ENCODE measurements at places on chromosomes 13 and 19.

DNA sequence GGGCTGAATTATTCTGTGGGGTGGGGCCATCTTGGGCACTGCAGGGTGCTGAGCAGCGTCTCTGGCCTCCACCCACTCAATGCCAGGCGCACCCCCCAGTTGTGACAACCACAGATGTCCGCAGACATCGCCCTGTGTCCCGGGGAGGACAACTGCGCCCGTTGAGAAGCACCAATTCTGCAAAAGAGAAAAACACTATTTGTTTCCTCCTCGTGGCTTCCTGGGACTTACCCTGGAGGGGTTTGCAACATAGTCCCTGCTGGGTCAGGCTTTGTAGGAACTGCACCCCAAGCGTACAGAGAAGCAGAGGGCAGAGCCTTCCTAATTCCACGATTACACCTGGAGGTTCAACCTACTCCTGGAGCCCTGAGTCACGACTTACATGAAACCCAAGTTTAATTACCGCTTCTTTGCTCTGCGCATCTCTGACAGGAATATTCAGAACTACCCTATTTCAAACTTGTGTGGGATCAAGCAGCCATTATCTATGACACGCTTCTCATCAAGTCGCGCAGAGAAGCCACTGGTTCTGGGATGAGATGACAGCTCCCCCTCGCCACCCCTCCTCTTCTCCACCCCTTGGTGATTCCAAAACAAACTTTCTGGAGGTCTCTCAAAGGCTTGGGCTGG, 11.1 kb upstream of the SLC39A3 start:
- no peak for DNase-seq

- DNase-seq = no peak
These were observed 18.4 kb upstream of the MYADM start for GRCh38 chr19:53849237-53849676.

DNA sequence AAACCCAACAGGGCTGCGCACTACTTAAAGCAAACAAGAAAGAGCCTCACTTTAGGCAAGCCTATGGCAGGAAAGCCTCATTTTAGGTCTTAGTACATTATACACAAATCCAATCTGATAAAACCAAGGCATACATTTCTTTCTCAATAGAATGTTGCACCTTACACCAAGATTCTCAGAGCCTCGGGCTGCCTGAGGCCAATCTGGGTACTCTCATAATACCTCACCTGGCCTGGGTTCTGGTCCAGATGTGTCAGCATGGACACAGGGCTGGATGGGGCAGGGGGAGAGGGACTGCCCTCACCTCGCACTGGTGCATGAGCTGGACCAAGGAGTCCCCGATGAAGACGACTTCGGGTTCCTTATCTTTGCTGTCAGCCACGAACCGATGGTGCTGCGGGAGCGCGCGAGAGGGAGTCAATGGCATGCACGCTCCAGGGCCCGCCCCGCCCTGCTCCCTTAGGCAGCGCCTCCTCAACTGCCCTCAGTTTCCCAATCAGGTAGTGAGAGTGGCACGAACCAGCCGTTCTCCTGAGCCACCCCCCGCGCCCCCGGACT, at the start of gene PRR19:
Gene PRR19, plus strand, starts transcription at position 487 of the 558 bp plus-strand sequence. CDS start 7,453 bp downstream, outside the sequence.
- DNase-seq = peak; percentile 1

GRCh38 chr13:30877335-30877734, 28.7 kb upstream of the MEDAG start:
- DNase-seq = no peak

- peak; percentile 90 for DNase-seq
These were observed 4.8 kb downstream of the PPP6R1 start for GRCh38 chr19:55253842-55254624.

- DNase-seq = no peak
These were observed at the start of gene ZNF560 for GRCh38 chr19:9498183-9498902. Gene ZNF560 (minus strand): TSS chr19:9498616. CDS start chr19:9475313, 23,303 bp downstream.

DNA sequence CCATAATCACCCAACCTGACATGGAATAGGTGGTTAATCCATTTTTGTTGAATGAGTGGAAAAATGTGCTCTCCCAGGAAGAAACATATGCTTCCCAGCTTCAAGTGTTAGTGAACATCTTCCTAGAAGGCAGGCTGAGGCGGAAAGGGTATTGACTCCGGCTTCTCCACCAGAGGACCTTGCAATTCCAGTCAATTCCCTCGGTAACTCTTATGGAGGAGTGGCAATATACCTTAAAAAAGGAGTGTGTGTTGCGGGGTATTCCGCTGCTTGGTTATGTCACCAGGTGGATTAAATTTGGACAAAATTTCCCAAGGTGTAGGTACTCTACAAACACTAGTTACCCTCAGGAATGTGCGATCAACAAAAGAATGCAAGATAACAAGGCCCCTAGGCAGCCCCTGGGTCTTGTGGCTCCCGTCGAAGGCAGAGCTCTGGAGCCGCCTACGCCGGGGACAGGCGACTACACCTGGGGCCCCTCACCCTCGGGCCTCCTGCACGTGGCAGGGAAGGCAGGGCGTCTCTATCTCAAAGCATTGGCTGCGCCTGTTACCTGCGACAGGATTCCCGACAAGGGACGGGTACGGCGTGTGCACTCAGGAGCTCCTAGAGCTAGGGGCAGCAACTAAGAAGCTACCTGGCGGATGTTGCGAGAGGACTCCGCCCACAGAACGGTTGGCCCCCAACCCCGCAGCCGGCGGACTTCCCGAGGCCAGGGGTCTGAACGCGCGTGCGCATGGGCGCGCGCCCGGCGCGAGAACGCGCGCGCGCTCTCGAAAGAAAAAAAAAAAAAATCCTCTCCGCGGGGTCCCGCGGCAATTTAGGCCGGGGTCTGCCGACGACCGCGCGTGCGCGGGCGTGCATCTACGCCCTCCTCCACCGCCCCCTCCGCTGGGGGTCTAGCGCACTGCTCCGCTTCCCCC, at the start of gene WDR87:
Gene WDR87, minus strand, starts transcription at position 649 of the 923 bp plus-strand sequence. CDS start 8,355 bp downstream, outside the sequence.
- DNase-seq = peak; percentile 76

DNA sequence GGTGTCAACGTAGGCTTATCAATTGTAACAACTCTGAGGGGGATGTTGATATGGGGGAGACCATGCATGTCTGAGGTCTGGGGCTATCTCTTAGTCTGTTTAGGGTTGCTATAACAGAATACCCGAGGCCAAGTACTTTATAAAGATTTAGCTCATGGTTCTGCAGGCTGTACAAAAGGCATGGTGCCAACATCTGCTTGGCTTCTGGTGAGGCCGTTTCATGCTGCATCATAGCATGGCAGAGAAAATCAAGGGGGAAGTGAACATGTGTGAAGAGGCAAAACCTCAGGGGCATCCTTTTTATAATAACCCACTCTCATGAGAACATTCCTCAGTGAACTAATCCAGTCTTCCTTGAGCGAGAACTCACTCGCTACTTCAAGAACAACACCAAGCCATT, 353.8 kb downstream of the ENOX1 start:
- no peak for DNase-seq

GRCh38 chr19:15149737-15150136, 42.5 kb downstream of the SYDE1 start:
- DNase-seq = no peak

- DNase-seq = no peak
These were observed 822.9 kb upstream of the PRR20A start for GRCh38 chr13:56317841-56318240.

GRCh38 chr19:29663861-29664752, 1.2 kb upstream of the PLEKHF1 start:
- DNase-seq = no peak

- peak; percentile 34 for DNase-seq
These were observed 3.1 kb downstream of the FTL start for GRCh38 chr19:48968179-48968661.

GRCh38 chr19:11063434-11063833, 25.8 kb upstream of the LDLR start:
- no peak for DNase-seq

DNA sequence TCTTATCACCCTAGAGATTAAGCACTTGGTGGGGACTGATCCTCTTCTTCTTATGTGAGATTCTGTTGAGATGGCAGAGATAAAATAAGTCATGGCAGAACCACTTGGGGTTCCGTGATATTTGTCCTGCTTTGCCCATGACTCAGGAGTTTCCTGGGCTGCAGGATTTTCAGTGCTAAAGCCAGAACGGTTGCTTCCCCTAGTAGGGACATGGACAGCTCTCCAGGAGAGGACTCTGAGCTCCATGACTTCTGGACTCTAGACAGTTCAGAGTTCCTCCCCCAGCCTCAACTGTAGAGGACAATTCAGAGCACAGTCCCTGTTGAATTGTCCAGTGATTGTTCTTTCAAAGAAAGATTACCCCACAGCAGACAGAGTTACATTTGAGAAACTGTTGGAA, 98.8 kb downstream of the OLFM4 start:
- DNase-seq = no peak

GRCh38 chr13:106774621-106775020, 206.7 kb upstream of the ARGLU1 start:
- DNase-seq = no peak

DNA sequence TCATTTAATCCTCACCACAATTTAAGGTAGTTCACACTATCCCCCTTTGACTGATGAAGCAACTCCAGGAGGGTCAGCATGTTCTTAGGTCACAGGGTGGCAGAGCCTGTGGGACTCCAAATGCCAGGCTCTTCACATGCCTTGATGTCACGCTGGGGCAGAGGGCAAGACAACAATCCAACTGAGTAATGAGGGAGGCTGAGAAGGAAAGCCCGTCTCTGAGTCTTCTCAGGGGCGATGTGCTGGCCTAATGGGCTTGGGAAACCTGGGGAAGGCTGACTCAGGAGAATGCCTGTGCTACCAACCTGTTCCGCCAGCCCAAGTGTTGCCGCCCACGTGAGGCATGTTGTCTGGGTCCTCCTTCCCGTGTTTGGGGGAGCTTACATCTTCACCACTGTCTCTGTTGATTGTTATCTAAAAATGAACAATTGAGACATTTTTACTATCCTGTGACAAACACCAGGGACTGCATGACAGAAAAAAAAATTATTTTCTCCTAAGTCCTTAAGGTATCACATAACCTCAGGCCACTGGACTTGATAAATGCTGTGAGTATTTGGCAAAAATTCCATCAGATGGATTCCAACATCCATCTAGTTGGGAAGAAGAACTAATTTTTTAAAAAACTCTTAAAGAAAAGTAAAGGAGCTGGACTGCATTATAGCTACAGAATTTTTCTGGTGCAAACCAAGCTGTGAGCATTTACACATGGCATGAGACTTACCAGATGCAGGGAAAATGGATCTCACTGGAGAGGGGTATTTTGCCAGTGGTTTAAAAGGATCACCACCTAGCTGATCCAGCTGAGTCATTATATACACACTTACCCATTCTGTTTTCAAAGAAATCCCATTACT, 157.5 kb downstream of the RGCC start:
- no peak for DNase-seq

GRCh38 chr13:67506407-67506806, 276.3 kb upstream of the PCDH9 start:
- DNase-seq = no peak

DNA sequence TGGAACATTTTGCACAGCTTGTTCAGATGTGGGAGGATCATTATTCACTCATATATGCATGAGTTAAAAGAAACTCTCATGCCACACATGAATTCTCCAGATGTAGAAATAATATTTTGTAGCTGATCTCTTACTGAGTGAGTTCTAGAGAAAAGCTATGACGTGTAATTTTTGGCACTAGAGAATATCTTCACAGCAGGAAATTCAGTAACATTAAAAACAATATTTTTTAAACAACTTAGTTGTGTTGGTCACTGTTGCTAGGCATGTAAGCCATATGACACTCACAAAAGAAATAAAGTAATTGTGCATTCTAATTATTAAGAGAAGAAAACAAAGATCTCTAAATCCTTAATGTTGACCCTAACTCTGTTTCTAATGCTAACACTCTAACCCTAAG, 371.4 kb upstream of the SLC10A2 start:
- DNase-seq = no peak

DNA sequence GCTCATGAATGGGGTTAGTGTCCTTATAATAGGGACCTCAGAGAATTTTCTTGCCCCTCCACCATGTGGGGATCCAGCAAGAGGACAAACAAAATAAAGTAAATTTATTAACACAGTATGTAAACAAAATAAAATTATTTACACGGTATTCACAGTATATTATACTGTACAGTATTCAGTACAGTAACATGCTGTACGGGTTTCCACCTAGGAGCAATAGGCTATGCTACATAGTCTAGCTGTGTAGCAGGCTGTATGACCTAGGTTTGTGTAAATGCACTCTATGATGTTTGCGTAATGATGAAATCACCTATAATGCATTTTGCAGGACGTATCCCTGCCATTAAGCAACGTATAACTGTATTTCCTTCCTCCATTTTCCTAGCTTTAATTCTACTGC, 11.8 kb upstream of the DIAPH3 start:
- DNase-seq = no peak

- peak; percentile 26 for DNase-seq
These were observed 141.6 kb downstream of the RXFP2 start for GRCh38 chr13:31880851-31881494.

DNA sequence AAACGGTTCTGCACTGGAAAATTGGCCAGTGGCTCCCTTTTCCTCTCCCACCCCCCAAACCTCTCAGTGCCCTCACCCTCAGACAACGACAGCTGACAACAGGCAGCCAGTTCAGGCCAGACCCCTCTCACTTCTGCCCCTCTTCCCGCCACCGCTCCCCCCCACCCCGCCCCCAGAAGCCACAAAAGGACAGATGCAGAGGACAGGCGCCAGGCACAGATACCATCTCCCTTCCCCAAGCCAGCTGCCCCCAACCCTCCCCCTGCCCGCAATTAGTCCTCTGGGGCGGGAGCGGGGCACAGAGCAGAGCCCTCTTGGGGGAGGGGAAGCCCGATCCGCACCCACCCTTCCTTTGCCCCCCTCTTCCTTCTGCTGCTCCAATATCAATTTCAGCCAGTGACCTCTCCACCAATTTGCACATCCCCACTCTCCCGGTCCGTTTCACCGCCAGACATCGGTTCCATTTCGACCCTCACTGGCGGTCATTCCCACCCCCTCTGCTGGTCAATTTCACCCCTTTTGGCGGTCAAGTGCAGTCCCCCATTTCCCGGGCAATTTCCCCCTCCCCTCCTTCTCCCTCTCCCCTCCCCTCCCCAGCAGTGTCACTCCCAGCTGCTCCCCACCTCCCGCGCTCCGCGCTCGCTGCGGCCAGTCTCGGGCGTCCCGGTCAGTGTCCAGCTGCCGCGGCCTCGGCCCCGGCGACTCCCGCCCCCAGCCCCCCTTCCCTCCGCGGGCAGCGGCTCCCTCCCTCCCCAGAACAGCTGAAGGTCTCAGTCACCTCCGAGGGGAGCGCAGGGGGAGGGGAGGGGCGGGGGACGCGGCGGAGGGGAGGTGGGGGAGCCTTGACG, at the start of gene SHD:
Gene SHD, plus strand, starts transcription at position 848 of the 848 bp plus-strand sequence. CDS start 798 bp downstream, outside the sequence.
- DNase-seq = no peak

GRCh38 chr19:4971424-4971793, 2.5 kb downstream of the KDM4B start:
- no peak for DNase-seq

GRCh38 chr19:32828139-32828538, 41.4 kb downstream of the SLC7A9 start:
- no peak for DNase-seq

DNA sequence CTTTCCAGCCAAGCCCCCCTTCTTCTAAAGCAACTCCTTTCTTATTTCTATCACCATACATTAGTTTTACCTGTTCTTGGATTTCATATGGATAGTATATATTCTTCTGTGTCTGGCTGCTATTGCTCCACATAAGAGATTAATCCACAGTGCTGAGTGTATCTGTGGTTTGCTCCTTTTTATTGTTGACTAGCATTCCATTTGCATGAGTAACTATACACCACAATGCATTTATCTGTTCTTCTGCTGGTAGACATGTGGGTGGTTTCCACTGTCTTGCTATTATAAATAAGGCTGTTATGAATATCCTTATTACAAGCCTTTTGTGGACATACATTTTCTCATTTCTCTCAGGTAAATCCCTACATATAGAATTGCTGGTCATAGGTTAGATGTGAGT, 138.2 kb downstream of the SLC7A1 start:
- no peak for DNase-seq

- DNase-seq = no peak
These were observed 1733.7 kb upstream of the PCDH20 start for GRCh38 chr13:63149375-63149774.

GRCh38 chr19:33219261-33219815, 6.3 kb downstream of the SLC7A10 start:
- no peak for DNase-seq

Measured in GM12865 (cell line).